ENCODE measurements at places on chromosomes 1 and 21.

DNA sequence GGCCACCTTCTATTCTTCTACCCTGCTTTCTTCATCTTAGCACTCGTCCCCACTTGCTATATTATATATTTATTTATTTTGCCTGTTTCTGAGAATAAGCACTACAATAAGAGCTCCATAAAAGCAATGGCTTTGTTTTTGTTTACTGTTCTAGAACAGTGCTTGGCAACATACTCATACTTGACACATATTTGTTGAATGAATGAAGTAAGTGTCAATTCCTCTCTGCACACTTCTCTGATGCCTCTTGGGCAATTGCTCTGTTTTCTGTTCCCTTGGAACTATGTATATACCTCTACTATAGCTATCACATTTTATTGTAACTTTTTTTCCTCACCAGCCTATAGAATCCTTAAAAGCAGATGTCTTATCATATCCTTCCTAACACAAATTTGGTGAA is 7.5 kb upstream of the SLC19A2 start:
- no peak for DNase-seq

DNA sequence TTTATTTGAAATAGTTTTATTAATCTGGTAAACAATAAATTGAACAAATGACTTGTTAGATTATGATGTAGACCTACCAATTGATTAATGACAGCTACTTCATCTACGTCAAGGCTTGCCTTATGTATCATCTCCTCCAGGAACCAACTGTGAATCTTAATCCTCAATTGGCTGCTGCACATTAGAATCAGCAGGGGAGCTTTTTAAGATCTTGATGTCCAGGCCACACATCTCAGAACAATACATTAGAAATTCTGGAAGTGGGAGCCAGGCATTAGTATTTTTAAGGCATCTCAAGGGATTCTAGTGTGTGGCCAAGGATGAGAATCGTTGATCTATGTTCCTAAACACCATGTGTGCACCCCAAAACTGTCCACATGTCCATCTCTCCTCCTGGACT is 52.0 kb upstream of the LYPLAL1 start:
- DNase-seq: no peak

- DNase-seq: no peak
Observed at GRCh38 chr1:52604063-52604770, 2.0 kb downstream of the GPX7 start.

DNA sequence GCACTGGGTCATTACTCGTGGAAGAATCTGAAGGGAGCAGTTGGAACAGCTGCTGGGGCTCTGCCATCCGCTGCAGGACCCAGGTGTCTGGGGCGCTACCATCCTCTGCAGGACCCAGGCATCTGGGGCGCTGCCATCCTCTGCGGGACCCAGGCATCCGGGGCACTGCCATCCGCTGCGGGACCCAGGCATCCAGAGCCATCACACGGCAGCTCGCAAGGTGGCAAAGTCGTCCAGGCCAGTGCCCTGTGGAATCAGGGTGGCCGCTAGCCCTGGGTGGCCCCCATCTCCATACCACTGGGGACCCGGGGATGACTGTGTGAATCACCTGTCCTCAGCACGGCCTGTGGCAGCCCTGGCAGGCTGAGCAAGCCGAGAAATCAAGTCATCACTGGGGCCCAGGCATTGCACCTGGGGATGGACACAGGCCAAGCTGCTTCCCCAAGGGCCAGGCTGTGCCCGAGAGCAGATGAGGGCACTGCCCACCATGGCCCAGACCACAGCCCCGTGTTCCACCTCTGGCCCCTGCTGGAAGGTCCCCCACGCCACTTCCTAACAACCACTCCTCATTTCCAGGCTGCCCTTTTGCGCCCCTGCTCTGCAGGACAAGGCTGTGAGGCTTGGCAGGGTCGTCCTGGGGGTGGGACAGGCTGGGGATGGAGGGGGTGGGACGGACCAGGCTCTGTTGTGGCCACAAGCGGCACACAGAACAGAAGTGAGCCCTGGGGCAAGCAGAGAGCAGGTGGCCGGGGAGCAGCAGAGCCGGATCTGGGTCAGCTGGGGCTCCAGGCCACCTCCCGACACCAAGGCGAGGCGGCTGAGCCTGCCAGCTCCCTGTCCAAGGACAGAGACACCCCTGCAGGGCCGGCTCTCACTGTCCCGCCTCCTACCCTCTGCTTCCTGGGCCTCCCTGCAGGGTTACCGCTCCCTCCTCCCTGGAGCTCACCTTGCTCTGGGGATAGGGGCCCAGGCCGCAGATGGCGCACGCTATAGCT is 12.7 kb downstream of the GABRD start:
- no peak for DNase-seq

- DNase-seq: peak; percentile 63
Observed at GRCh38 chr1:11842154-11843041, 5.2 kb downstream of the NPPA start.

DNA sequence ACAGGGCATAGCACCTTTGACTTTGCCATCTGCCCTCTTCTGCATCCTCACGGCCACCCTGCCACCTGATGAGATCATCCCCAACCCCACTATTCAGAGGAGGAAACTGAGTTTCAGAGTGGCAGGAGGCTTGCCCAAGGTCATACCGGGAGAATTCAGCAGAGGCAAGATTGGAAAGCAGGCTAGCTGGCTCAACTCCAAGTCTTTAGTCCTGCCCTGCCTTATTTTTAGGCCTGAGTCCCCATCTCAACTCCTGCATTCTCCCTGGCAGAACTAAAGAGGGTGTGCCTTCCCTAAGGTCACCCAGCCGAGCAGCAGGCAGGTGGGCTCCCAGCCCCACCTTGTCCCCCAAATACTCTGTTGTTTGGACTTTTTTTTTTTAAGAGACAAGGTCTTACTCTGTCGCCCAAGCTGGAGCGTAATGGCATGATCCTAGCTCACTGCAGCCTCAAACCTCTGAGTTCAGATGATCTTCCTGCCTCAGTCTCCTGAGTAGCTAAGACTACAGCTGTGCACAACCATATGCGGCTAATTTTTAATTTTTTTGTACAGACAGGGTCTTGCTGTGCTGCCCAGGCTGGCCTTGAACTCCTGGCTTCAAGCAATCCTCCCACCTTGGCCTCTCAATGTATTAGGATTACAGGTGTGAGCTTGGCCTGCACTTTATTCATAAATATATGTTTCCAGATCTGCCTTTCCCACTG is 13.8 kb upstream of the FGR start:
- DNase-seq: no peak

GRCh38 chr1:198655459-198656121 is 16.8 kb downstream of the PTPRC start:
- no peak for DNase-seq

DNA sequence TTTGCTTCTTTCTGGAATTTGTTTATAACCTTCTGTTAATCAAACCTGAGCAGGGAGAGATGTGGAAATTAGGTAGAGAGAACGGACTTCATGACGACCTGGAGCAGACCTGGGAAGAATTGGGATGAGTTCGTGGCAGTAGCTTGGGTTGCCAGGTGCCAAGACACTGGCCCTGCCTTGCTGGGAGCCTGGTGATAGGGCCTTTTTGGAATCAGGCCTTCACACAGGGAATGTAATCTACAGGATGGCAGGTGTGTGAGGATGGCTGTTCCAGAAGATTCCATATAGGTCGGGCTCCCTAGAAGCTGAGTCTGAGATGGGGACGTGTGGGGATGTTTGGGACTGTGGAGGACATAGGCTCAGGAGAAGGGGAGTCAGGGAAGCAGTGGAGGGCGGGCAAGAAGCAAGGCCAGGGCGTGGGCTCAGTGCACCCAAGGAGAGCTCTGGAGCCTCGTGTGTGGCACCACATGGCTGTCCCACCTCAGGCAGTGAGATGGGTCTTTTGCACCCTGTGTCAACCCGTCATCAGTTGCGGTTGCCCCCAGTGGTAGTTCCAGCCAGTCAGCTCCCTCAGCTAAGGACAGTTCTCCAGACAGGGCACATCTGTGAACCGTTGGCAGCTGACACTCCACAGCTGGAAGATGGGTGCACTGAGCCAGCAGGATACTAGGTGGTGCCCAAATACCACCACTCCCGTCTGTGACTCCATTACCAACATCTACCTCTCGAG is 395.9 kb downstream of the MATN1 start:
- DNase-seq: no peak

- no peak for DNase-seq
Observed at GRCh38 chr1:14189381-14189780, 409.1 kb upstream of the KAZN start.

DNA sequence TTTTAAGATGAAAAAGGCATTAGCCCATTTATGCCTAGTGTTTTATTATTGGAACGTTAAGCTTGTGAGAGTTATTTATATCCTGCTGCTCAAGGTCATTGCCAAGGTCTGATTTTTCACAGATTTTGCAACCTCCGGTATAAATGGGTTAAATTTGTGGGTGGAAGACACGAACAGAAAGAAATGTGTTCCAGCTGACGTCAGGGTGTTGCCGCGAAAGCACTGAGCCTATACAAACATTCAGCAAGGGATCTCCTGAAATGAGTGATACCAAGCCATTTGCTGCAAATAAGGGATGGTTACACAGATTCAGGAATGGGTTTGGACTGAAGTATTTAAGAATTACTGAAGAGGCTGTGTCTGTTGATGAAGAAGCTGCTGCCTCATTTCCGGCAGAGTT is 32.2 kb downstream of the TMED5 start:
- no peak for DNase-seq

DNA sequence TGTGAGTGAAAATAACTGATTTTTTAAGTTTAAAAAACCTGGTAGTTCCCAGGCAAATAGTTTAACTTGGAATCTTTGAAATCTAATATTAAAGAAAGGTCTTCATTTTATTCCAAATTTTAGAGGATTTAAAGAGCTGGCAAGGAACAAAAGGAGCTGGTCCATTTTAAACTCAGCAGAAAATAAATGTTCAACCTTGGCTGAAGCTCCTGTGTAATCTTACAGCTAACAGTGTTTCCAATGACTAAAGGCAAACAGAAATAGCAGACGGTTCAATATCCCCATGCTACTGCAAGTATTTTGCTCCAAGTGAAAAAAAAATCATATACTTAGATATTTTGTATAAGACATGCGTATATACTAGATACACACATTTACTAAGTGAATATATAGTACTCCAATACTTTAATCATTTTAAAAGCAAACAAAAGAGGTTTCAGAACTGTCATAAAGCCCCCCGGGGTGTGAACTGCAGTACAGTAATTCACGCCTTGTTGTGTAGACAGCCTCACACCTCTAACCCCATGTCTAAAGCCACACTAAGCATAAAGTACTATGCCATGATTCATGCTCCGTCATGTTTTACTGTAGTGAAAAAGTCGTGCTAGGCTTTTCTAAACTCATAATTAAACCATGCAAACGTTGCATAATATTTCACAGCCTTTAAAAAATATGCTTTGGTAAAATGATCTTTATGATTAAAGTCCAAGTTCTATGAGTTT is 132.2 kb downstream of the CLIC6 start:
- DNase-seq: no peak

GRCh38 chr1:167510244-167510643 is 8.1 kb downstream of the CD247 start:
- peak; percentile 52 for DNase-seq

DNA sequence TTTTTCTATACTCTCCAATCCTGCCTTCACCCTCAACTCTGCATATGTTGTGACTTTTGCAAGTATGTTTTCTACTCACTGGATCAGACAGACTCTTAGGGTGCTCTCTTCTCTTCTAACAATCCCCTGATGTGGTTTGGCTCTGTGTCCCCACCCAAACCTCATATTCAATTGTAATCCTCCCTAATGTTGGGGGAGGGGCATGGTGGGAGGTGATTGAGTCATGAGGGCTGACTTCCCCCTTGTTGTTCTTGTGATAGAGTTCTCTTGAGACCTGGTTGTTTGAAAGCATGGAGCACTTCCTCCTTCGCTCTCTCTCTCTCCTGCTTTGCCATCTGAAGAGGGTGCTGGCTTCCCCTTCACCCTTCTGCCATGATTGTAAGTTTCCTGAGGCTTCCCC is 148.9 kb upstream of the IGSF21 start:
- no peak for DNase-seq

DNA sequence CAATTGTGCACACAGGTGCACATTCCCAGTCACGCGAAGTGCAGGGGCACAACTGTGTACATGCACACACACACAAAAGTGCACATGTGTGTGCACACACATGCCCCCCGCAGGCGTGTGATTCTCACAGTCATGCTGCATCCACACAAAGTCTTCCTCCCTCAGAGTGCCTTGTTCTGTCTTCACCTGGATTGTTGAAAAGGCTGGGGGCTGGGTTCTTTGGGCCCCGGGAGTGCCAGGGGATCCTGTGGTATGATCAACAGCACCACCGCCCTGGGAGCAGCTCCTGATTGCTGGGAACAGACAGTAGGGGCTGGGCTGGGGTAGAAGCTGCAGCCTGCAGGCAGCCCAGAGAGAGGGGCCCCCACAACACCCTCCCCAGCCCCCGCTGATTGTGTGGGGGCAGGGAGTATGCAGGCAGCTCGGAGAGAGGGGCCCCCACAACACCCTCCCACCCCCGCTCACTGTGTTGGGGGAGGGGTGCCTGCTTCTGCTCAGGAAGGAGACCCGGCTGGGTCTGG is 3.4 kb downstream of the COL18A1 start:
- no peak for DNase-seq

DNA sequence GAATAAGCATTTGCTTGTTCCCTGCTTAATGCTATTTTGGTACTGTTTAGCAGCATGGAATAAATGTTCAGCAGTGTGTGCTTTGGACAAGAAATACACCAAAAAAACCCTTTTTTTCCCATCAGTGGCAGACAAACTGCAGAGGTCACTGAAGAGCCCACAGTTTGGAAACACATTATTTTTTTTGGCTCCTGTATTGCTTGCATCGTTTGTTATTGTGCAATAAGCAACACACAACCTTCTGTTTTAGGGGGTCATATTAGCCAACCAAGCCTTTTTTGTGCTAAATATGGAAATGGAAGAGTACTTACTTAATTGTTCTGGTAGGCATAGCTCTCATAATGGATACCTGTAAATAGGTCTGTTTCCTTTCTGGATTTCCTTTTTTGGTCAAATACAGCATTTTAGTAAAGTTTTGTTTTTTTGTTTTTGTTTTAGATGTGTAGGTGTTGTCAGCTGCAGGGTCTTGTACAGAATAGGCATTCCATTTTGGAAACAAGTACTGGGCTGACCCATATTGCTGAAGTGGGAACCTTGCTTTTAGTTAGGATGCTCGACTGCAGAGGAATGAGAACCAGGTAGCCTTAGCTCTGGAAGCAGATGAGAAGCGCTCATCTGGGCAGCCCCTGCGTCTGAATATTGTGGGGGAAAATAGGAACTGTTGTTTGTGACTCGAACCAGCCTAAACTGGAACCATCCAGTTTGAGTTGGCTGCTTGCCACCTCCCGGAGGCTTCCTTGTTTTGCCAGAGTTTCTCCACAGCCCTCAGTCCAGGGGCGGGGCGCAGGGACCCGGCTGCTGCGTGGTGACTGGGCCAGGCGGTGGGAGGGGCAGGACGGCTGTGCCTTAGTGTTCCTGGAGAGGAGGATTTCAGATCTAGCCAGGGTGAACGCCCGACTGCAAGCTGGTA is 38.4 kb downstream of the SPEN start:
- DNase-seq: peak; percentile 92

- DNase-seq: no peak
Observed at GRCh38 chr1:63238721-63239120, 83.6 kb upstream of the FOXD3 start.

DNA sequence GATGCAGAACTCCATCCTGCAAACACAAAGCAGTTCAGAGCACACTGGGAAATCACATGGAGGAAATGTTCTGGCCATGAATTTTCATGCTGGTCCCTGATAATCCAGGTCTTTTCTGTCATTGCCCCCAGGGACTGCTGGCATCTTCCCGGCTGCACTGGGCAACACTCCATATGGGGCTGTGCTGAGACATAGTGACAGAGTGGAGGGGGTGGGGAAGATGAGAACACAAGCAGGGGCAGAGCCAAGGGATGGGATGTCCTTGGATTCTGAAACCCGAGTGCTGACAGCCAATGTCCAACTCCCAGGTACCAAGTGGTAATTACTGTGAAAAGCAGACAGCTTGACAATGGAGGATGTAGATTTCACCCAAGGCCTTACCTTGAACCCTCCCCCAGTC is 185.7 kb downstream of the HIVEP3 start:
- no peak for DNase-seq

Data from NCI-H345 (cell line).